ENCODE measurements at places on chromosomes 6 and 20. TPM values are rescaled to one million over a fixed set of nuclear protein-coding genes. Genes with fewer than 3 reads are reported as not detected.

MEI4 gene
- not detected for total RNA-seq

FOXQ1 gene
- total RNA-seq, result not detected

C20orf144 gene
- total RNA-seq, result 0.27 TPM

MRPS10 gene
- 35.2 TPM for total RNA-seq

SAPCD1 gene
- 12.2 TPM for total RNA-seq

TCP11 gene
- not detected for total RNA-seq

DCDC2 gene
- total RNA-seq, result 0.23 TPM

Data from activated CD4-positive, alpha-beta T cell treated with anti-CD3 and anti-CD28 coated beads for 36 hours (primary cell).